ENCODE measurements at places on chromosomes 3 and 15.

DNA sequence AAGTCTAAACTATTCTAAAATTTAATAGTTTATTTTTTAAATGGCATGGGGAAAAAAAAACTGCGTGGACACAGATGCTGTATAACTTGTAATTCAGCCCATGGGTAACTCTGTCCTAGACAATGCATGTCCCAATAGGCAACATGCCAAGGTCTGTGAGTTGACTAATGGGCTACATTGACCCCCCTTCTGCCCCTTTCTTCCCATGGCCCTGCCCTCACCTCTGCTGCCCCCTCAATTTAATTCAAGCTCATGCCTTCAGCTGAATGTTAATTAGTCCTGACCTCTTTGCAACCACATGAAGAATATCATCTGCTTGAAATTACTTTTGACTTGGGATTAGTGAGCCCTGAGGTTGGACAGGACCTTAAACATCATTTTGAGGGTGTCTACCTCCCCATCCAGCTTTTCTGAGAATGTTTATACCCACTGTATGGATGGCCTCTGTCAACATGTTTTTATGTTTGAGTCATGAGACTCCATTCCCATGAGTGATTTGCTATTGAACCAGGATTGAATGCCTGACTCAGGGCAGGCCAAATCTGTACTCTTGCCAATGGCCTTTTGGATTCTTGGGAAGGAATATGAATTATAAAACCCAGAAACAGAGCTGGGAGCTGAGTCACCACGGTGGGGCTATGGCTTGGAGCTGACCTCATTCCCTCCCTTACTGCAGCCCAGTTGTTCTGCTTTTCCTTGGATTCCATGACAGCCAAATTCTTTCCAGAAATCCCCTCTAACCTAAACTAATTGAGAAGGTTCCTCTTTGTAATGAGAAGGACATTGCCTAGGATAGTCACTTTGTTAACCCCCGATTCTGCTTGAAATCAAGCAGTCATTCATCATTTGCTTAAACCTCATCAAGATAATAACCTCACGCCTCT lies 33.5 kb upstream of the PDE8A start:
- DNase-seq: peak; percentile 97

DNA sequence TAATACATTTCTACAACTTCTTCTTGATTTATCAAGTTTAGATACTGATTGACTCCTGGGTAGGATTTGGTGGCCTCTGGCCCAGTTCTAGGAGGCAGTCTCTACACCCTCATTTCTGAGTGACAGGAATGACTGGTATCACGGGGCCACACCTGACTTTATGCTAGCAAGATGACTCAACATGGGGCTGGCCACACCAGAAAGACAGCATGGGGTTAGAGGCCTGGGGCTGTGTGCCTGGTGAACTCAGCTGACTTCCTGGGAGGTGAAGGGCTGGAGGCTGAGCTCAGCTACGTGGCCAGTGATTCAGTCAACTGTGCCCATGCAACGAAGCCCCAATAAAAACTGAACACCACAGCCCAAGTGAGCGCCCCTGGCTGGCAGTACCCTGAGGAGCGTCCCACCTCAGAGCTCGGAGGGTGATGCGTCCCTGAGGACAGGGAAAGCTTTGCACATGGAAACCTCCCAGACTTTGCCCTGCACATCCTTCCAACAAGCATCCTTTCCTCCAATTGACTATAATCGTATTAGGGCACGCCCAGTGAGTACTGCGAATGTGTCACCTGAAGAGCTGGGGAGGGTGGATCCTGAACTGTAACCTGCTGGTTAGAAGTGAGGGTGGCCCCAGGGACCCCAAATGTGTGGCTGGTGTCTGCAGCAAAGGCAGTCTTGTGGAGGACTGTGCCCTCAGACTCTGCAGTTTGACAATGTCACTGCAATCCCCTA lies 57.2 kb downstream of the NIPA2 start:
- DNase-seq: peak; percentile 49

GRCh38 chr3:161560008-161560637 lies 63.5 kb downstream of the OTOL1 start:
- peak; percentile 48 for DNase-seq

GRCh38 chr3:187247398-187247797 lies 44.1 kb downstream of the MASP1 start:
- DNase-seq: no peak

DNA sequence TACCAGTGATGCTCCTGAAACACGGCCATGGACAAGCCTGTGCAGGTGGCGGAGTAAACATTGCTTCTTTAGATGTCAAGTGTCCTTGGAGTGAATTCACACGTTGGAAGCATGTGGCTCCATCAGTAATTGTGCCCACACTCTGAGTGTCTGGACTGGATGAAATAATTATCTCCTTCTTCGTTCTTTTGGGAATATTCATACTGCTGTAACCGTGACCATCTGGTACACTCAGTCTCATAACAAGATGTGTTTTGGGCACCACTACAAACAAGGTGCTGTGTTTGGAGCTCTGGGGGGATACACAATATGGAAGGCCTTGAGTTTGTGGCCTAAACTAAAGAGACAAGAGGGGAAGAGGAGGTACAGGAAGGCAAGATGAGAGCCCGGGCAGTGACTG lies 165.6 kb downstream of the APBA2 start:
- DNase-seq: no peak

DNA sequence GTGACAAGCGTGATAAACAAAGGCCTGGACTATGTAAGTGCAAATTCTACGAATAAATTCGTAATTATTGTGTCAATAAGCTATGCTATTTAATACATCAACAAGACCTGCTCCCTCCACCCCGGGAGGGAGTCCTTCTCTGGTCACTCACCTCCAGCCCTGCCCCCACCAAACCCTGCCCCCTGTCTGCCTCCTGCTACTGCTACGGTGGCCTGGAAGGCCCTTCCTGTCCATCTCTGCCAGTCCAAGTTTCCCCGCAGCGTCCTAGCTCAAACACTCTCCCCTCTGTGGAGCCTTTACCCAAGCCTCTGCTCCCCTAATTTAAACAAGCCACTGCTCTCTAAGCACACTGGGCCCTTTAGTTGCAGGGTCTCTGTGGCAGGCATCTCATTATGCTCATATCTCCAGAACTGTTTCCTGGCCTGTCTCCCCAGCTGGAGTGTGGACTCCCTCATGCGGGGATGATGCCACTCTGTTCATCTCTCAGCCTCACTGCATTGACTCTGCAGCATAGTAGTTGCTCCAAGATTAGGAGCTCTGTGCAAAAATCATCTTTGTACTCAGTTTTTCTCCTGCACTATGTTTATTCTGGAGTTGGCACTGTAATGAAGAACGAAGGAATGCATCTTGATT lies 241.2 kb downstream of the NTRK3 start:
- DNase-seq: no peak

- DNase-seq: peak; percentile 54
Measured at GRCh38 chr3:61768284-61769037, 207.1 kb downstream of the PTPRG start.

DNA sequence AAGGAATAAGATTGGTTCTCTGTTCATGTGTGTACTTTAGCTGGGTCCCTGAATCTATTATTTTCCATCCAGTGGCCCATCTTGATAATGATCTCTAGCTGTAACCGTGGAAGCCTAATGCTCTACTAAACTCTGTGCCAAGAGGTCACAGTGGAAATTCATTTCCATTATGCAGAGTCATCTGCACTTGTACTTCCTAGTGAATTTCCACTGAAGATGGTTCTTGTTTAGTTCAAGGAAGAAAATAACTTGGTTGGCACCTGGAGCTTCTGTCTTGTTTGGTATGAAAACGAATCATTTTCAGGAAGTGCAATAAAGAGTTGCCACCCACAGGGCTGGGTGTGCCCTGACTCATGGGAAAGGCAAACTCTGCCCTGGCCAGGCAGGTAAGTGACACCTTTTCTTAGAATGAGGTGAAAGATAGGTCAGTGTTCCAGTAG lies 10.3 kb downstream of the LPP start:
- no peak for DNase-seq

- peak; percentile 75 for DNase-seq
Measured at GRCh38 chr3:58299839-58300516, 6.1 kb upstream of the RPP14 start.

DNA sequence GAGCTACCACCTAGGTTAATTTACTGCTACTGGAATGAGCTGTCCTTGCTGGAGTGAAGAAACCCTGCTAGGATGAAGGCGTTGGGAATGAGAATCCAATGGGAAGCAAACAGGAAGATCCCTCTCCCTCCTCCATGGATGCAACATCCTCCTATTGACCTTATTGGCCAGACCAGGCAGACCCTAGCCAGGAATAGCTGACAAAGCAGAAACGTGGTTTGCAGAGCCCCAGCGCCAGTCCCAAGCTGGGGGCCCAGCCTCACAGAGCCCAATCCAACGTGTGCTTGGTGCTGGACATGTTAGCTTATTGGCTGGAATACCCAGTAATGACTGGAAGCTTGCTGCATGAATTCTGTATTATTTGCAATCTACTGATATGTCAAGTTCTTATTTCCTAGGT lies 273.1 kb downstream of the LRTM1 start:
- DNase-seq: no peak

GRCh38 chr3:6928064-6928463 lies 67.1 kb downstream of the GRM7 start:
- no peak for DNase-seq

GRCh38 chr15:77836121-77836692 lies 203.5 kb upstream of the LINGO1 start:
- DNase-seq: peak; percentile 31

- no peak for DNase-seq
Measured at GRCh38 chr3:55860049-55860721, 373.1 kb upstream of the WNT5A start.

- peak; percentile 67 for DNase-seq
Measured at GRCh38 chr15:39874890-39875549, 45.0 kb downstream of the GPR176 start.

DNA sequence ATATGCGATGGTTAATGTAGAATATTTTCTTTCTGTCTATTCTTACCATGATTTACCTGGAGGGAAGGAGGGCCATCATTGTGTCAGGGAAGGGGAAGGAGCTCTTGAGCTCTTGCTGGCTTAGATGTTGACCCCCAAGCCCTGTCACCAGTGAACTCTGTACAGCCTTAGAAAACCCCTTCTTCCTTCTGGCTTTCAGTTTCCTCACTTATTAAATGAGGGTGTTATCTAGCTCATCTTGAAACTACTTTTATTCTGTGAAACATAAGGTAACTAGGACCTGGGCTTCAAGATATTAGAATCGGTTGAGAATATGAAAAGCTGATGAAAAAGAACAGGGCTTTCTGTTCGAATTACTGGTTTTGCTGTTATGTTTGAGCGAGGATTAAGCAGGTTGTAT lies 25.1 kb upstream of the UTS2B start:
- DNase-seq: no peak

DNA sequence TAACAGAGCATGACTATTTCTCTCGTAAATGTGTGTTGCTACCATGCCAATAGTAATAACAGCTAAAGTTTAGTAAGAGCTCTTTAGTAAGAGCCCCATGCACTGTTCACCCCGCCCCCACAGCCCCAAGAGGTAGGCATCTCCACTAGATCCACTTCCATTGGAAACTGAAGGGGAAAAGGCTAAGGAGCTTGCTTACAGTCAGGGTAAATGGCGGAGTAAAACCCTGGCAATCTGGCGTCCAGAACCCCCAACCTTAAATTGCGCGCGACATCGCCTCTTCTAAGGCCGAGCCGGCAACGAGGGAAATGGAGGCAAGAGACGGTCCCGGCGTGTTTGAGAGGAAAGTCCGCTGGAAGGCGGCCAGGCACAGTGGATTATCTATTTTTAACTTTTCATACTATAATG lies 654 bp upstream of the C3orf38 start:
- no peak for DNase-seq

DNA sequence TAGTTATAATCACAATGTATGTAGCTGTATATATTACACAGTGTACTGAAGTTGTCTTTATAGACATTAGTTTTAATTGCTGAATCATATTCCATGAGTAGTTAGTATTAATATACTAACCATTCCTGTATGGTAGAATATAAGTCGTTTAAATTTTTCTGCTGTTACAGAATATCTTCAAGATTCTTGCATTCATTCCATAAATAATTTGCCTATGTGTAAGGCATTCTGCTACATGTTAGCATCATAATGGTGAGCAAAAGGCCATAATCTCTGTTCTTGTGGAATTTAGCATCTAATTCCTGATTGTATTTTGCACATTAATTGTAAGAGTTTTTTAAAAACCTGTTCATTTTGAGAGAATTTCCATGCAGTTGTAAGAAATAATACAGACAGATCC lies 14.1 kb downstream of the GYG1 start:
- DNase-seq: no peak

- no peak for DNase-seq
Measured at GRCh38 chr15:52056001-52056400, 37.0 kb downstream of the MAPK6 start.

GRCh38 chr15:85925649-85926237 lies 131.0 kb upstream of the KLHL25 start:
- DNase-seq: no peak

DNA sequence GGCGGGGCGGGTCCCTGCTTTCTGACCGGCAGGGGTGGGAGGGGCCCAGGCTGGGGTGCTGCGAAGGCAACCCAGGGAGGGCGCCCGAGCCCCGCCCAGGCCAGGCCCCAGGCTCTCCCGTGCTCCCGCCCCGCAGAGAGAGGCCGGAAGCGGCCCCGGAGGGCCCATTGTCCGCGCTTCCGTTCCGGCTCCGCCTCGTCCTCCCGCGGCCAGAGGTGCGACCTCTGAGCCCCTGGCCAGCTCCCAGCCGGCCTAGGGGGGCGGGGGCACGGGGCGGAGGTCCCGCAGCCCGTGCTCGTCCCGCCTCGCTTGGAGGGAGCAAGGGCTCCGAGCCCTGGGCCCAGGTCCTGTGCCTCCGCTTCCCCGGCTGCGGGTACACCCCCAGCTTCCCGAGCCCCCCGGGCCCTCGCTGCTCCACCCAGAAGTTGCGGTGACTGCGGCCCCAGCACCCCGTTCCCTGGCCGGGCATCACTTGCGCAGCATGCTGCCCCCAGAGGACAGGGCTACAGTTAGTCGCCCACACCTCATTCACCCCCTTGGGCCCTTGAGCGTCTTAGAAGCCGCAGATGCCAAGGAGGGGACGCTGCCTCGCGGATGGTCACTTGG lies 20.4 kb upstream of the PLXND1 start:
- DNase-seq: peak; percentile 88

GRCh38 chr3:45844616-45845015 lies 2.7 kb upstream of the LZTFL1 start:
- DNase-seq: no peak

DNA sequence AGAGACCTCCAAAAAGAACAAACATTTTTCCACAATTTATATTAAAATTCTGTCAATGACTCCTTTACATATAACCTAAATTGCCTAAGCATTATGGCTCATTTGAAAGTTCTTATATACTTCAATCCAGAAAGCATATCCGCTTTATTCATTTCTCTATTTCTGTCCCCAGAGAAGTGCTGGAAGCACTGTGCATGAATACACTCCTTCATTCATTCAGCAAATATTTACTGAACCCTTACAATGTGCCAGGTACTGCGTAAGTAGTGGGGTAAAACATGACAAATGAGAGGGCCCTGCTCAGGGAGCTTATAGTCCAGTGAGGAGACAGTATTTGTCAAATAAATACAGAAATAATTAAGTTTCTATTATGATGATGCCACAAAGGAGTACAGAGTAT lies 3.3 kb downstream of the PDCD10 start:
- DNase-seq: no peak

GRCh38 chr15:77568973-77569728 lies 63.6 kb downstream of the LINGO1 start:
- peak; percentile 51 for DNase-seq

- no peak for DNase-seq
Measured at GRCh38 chr3:129738172-129738571, 131.7 kb upstream of the PLXND1 start.

- no peak for DNase-seq
Measured at GRCh38 chr15:41653760-41654159, 6.4 kb upstream of the MGA start.

- DNase-seq: no peak
Measured at GRCh38 chr3:94626573-94626972, 563.7 kb downstream of the NSUN3 start.

GRCh38 chr3:100269410-100270214 lies 8.8 kb downstream of the TBC1D23 start:
- peak; percentile 61 for DNase-seq

Measured in cardiac fibroblast (primary cell).